Left lobe of liver (tissue), 2 donors: ENCODE measurements at places on chromosomes 5 and 9. TPM values are rescaled to one million over a fixed set of nuclear protein-coding genes. Genes with fewer than 3 reads are reported as not detected.

- DNase-seq: peak; percentile 42
Observed at GRCh38 chr9:126702151-126703001, 88.6 kb downstream of the LMX1B start.

- DNase-seq: no peak
Observed at GRCh38 chr5:159511570-159511969, 181.3 kb upstream of the IL12B start.

- DNase-seq: no peak
Observed at GRCh38 chr5:146466521-146467349, 19.6 kb downstream of the TCERG1 start.

GRCh38 chr9:93194221-93194625, 10.3 kb downstream of the WNK2 start:
- no peak for DNase-seq

IFNA2 gene
- total RNA-seq: not detected

- DNase-seq: no peak
Observed at GRCh38 chr5:125813221-125813974, 609.8 kb upstream of the GRAMD2B start.

ADAMTSL1 gene
- 1.9 TPM for total RNA-seq

- no peak for DNase-seq
Observed at GRCh38 chr5:58018016-58018415, 441.9 kb downstream of the PLK2 start.

DNA sequence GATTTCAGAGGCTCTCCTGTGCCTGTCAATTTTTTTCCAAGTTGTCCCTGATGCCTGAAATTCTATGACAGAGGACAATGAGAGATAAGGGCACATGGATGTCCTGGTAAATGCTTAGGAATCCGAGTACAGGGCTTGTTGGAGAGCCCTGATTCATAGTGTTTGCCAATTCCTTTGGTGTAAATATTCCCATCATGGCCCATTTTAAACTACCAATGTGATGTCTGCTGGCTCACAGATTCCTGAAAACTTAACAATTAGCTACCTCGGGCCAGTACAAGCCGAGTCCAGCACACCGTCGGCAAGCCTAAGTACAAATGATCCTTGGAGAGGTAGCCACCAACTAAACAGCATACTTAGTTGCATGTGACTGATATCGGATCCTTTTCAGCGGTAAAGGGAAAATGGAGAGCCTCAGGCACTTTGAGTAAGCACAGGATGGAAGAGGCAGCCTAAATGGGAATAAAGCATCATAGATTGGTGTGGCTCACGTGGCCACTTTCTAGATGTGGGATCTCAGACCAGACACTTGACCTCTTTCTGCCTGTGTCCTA, 3.6 kb downstream of the ITK start:
- DNase-seq: no peak

- no peak for DNase-seq
Observed at GRCh38 chr5:132309679-132310078, 15.5 kb downstream of the SLC22A4 start.

ECSCR gene
- total RNA-seq: 2.0 TPM

SLC35A4 gene
- total RNA-seq: 32.0 TPM

- DNase-seq: no peak
Observed at GRCh38 chr5:177232358-177232757, 71.2 kb downstream of the RAB24 start.

NTRK2 gene
- 0.38 TPM for total RNA-seq

- no peak for DNase-seq
Observed at GRCh38 chr5:10699987-10700386, 61.0 kb downstream of the DAP start.

GRCh38 chr5:124522992-124523391, 223.4 kb downstream of the ZNF608 start:
- DNase-seq: no peak

- DNase-seq: no peak
Observed at GRCh38 chr5:74164725-74165235, 475.7 kb downstream of the ENC1 start.

DNA sequence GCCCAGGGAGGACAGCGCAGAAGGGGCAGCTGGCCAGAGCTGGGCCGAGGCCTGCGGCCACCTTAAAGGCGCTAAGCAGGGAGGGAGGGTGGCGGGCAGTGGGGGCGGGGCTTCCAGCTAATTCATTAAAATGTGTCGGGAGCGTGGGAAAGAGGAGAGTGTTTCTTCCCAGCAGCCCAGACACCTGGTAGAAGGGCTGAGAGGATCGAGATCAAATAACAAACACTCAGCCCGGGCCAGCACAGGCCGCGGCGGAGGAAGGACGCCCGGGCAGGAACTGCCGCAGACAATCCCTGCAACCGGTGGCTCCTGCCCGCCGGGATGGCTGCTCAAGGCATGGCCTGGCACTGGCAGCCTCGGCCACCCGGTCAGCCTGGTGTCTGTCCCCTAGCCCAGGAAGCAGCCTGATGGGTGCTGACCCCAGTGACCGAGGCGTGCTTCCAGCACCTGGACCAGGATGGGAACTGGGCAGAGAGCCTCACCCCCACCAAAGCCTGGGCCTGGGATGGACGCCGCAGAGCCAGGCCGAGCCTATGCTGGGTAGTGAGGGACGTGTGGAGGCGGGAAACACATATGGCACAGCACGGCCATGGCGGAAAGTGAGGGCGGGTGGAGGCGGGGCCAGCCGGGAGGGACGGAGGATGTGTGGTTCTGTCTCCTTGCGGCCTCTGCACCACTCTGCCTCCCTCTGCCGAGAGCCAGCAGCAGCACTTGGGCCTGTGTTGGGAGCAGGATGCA, 3.2 kb upstream of the NRARP start:
- DNase-seq: peak; percentile 48

- DNase-seq: no peak
Observed at GRCh38 chr9:16157216-16157615, 604.4 kb downstream of the CCDC171 start.

DNA sequence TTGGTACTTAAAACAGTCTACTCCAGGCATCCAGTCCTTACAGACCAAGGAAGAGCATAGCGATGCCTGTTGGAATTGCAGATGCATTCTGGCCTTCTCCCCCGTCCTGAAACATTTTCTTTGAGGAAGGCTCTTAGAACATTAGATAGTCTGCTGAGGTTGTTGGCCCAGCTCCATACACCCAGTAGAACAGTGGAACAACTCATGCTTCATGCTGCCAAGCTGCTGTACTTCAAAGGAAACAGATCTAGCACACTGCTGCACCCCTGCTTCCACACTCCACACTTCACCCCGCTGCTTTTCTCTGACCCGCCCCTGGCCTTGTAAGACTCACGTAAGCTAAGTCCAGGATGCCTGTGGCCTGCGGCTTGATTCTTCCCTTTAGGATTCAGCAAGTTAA, 33.4 kb upstream of the NCS1 start:
- no peak for DNase-seq

DNA sequence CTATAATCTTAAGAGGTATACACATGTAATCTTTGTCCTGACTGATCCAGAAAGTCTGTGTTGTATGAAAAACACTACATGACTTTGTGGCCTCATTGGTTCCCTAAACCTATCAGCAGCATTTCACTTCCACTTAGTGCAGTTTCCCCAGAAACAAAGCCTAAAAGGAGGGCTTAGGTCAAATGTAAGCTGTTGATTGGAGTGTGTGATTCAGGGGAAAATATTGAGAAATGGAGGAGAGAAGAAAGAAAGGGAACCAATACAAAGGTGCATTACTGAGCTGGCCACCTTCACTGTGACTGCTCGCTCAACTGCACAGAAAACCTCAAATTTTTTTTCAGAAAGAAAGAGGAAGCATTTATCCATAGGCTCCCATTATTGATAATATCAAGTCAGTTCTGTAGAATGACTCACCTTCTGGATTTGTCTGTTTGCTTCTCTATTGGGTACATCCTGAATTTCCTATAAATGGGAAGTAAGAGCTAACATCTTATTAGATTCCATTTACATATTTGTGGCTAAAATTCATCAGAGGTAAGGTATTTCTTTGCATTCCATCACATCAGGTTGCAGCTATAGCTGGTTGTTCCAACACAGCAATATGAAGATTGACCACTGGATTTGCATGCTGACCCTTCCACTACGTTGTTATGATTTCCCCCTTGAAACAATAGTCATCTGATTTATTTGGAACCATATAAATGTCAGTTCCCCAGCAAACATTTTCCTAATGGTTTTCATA, 10.3 kb upstream of the FST start:
- no peak for DNase-seq

CENPK gene
- 0.25 TPM for total RNA-seq

OR2Y1 gene
- total RNA-seq: not detected

DNA sequence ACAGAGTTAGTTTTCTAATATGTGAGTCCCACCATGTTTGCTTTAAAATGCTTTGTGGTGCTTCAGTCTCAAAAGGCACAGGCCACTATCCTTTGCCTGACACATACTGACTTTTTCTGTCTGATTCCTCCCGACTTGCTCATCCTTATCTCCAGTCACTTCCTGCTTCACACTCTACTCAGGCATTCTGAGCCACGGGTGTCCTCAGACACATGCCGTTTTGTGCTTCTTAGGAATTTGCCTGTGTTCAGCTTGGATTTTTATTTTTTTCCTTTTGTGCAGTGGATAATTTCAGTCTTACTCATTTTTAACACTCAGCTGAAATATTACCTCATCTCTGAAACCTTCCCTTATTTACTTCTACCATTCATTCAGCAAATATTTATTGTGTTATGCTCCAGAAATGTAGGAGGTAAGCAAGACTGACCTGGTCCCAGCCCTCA, 54.1 kb downstream of the MAN2A1 start:
- no peak for DNase-seq

GRCh38 chr5:112563169-112563826, 144.2 kb upstream of the EPB41L4A start:
- no peak for DNase-seq

- no peak for DNase-seq
Observed at GRCh38 chr5:95942414-95942813, 19.2 kb downstream of the ELL2 start.

MCTP1 gene
- total RNA-seq: 1.3 TPM

DNA sequence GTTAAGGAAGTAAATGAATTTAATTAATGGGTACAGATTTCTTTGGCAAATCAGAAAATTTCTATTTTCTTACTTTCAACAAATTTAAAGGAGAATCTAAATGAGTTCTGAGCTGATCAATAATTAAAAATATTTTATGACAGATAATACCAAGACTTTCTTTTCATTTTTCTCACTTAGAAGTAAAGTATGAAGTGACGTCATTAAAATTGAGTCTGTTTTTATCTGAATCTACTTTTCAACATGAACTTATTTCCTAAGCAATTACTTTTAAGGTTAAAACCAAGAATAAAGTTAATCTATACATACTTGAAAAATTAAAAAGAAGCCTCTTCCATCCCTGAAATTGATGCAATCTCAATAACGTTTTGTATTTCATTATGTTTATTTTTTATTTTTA, 552.8 kb upstream of the ST8SIA4 start:
- no peak for DNase-seq
